ENCODE measurements at places on chromosomes 7 and 10. TPM values are rescaled to one million over a fixed set of nuclear protein-coding genes. Genes with fewer than 3 reads are reported as not detected.

- DNase-seq: no peak
Observed at GRCh38 chr7:107971613-107972012, 31.3 kb downstream of the LAMB1 start.

DNA sequence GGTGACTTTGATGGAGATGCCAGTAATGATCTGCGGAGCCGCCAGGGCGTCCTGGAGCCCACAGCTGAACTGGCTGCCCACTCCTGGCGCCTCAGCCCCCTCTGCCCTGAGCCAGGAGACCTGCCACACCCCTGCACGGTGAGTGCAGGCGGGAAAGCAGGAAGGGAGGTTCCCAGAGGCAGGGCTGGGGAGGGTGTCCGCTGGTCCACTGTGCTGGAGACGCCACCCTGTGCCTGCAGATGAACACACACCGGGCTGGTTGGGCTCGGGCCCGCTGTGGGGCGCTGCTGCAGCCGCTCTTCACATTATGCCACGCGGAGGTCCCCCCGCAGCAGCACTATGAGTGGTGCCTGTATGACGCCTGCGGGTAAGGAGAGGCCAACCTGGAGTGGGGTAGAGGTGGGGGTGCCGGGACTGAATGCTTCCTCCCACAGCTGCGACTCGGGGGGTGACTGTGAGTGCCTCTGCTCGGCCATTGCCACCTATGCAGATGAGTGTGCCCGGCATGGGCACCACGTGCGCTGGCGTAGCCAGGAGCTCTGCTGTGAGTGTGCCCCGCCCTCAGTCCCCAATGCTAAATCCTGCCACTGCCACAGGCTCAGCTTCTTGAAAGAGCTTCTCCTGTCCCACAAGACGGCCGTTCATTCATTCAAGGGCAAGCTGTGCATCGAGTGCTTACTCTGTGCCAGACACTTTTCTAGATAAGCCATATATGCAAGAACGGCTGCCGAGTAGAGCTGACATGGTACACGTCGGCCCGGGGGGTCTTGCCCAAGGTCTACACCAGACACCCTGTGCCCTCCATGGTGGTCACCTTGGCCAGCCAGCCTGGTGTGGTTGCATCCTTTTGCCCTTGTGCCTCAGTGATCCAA, 14.3 kb upstream of the ZNF467 start:
- no peak for DNase-seq

DNA sequence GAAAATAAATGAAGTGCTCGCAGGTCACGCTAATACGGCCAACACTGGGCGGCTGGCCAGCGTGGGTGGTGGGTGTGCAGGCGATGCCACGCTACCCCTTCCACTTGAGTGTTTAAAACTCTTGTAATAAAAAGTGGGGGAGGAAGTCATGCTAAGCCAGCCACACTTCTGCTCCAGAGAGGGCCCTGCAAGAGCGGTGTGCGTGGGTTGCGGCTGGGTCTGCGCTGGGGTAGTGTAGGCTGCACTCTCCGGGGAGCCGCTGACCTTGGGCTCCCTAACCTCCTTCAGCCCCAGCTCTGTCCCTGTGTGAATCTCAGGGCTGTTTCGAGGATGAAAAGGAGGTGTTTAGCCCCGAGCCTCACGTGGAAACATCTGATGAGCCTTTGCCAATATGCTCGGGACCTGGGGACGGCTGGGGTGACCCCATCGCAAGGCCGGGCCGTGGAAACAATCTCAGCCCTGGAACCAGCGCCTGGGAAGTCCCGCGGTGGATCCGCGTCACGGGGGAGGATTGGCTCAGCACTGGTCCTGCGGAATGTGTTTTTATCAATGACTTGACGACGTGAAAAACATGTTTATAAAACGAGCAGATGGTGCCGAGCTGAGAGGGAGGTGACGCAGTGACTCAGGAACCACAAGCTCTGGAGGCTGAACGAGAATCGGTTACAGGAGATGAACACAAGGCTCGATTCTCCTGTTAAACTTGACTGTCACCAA, 278.5 kb downstream of the DNAJB6 start:
- no peak for DNase-seq

DNA sequence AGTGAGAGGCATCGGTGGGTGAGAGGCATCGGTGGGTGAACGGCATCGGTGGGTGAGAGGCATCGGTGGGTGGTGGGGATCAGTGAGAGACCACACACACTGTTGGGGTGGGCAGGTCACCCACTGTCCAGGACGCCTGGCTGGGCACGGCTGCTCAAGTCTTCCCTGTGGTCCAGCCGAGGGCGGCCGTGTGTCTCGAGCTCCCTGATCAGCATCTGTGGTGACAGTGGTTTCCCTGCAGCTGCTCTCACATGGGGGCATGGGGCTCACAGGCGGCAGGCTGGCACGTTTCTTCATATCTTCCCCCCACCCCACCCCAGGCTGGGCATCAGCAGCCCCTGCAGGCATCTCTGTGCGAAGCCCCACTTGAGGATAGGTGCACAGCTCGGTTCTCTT, 78.2 kb downstream of the NKX6-2 start:
- no peak for DNase-seq

- DNase-seq: no peak
Observed at GRCh38 chr7:126658684-126659083, 594.1 kb downstream of the GRM8 start.

- no peak for DNase-seq
Observed at GRCh38 chr10:4343873-4344272, 482.1 kb upstream of the AKR1E2 start.

DNA sequence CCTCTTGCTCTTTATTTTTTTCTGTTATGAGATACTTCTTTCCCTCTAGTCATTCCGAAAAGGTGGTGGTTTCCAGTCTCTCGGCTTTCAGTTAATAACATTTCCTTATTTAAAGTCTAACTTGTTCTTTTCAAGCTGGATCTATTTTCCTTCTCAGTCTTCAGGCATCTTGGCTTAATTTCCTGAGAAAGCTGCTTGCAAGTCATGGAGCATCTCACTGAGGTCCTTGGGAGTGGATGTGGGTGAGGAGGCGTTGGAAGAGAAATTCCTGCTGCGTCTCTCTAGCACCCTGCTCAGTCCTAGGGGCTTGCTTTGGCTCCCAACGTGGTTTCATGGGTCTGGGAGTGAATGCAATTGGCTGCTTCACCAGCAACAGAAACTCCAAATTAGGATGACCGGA, 210.2 kb upstream of the MKI67 start:
- DNase-seq: no peak

GRCh38 chr10:50917486-50917885, 32.1 kb upstream of the A1CF start:
- no peak for DNase-seq

DNA sequence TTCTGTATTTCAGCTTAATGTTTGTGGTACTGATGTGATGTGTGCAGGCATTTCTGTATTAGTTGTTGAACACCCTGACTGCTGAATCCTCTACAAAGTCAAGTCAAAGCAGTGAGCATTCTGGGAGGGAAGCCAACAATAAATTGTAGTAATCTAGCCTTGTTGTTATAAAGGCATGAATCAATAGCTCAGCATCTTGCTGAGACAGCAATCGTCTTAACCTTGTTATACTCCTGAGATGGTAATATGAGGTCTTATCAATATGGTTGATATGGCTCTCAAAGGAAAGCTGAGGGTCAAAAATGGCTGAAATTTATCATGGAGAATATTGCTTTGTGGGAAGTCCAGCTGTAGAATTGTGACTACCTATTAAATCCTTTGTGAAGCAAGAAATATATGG, 299.4 kb downstream of the DNAJB9 start:
- no peak for DNase-seq

DNA sequence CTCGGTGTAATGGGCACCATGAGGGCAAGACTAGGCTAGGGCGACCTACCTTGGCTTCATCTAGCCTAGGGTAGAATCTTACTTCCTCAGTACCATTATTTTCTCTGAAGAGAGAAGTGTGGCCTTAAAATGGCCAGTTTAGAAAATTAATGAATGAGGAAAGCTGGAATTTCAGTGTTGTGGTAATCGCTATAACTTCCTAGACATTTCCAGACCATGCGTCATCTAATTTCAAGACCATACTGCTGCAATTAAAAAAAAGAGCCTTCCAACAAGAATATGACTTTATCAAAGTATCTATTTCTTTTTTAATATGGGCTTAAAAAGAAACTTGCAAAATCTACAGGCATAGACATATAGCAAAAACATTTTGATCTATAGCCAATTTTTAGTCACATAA, 68.5 kb downstream of the CPVL start:
- no peak for DNase-seq

DNA sequence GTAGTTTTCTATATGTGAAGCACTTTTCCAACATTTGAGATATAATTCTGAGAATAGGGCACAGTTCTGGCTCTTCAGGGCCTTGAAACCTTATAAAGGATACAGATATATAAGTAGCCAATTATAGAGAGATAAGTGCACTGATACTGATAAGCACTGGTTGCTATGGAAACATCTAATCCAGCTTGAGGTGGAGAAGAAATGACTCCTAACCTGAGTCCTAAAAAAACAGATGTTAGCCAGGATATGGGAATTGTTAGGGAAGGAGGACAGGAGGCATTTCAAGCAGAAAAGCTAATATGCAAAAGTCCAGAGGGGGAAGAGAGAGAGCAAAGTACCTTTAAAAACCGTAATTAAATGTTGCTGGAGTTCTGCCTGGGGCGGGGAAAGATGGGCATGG, 30.8 kb downstream of the STRIP2 start:
- DNase-seq: no peak

The PPP3CB gene
- polyA plus RNA-seq: 66.0 TPM

The CHAT gene
- not detected for polyA plus RNA-seq
